ENCODE measurements at places on chromosomes 7 and 10.

DNA sequence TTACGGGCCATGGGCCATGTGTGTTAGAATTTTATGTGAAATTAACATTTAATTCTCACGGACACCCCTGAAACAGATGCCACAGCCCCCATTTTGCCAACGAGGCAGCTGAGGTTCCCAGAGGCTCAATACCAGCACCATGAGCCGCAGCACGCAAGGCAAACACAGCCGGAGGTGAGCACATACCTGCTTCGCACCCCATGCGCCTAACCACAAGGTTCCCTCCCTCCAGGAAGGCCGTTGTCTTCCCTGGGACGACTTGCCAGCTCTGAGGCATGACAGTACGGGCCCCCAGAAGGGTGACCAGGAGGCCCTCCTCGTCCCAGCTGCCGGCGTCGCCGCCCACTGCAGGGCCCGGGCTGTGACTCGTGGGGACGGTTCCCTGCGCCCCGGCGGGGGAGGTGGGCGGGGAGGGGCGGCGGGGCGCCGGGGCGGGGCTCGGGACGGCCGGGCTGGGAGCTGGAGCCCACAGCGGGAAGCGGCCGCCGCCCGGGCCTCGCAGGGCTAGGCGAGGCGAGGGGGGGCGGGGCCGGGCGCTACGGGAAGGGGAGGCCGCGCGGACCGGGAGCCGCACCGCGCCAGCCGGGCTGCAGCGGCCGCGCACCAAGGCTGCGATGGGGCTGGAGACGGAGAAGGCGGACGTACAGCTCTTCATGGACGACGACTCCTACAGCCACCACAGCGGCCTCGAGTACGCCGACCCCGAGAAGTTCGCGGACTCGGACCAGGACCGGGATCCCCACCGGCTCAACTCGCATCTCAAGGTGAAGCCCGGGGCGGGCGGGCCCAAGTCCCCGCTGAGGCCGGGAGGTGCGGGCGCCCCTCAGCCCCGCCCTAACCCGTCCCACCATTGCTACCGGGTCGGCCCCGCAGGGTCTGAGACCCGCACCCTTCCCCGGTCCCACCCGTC, at the start of gene CAV2:
Gene CAV2 (plus strand): TSS at position 571 of the 910 bp plus-strand sequence. CDS start 44 bp downstream, at position 615.
- no peak for DNase-seq

DNA sequence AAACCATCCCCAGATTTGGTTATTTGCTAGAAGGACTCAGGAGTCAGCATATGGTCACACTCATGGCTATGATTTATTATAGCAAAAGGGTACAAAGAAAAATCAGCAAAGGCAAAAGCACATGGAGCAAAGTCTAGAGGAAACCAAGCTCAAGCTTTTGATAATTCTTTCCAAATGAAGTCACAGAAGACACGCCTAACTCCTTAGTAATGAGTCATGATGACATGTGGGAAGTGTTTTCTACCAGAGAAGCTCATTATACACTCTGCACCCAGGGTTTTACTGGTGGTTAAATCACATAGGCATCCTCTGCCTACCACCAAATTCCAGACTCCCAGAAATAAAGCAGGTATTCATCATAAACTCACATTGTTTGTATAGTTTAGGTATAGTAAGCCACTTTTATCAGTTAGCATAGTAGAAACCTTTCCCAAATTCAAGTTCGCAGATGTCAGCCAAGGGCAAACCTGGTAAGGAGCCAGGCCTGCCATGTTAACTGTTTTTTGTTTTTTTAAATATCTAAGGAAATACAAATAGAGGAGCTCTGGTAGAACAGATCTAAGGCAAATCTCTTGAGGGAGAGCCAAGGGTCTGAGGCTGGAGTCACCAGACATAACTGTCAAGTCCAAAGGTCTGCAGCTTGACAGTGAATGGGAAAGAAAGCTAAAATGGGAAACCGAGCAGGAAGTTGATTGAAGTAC, 15.4 kb upstream of the HIBADH start:
- DNase-seq = no peak

- no peak for DNase-seq
Observed at GRCh38 chr7:146053492-146053891, 63.1 kb upstream of the CNTNAP2 start.

- DNase-seq = no peak
Observed at GRCh38 chr10:89064748-89065147, 74.2 kb downstream of the FAS start.
